ENCODE measurements at places on chromosomes 6 and 20.

DNA sequence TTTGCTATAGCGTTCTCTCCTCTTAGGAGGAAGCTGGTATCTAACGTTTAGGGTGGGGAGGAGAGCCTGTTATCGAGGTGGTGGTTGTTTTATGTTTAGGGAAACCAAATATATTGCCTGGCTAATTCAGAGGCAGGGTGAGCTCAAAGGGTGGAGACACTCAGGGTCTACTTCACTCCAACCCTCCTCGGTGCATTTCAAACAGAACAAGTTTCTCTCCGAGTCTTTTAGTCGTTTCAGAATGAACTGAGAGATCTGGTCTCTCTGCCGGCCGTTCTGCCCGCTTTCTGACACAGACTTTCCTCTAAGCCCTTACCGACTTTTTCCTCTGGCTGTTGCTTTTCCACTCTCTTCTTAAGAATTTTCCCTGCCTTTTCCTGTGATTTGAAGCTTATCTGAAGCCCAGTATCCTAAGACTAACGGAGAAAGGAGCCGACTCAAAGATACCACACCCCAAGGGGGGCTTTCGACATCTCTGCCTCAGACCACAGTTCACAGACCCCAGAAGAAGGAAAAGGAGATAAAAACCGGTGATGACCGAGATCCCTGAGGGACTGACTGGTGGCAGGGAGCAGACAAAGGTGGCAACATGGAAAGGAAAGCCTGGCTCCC, 865 bp downstream of the STK38 start:
- DNase-seq, result no peak

- DNase-seq, result no peak
Observed at GRCh38 chr20:39541136-39541803, 579.1 kb downstream of the DHX35 start.

DNA sequence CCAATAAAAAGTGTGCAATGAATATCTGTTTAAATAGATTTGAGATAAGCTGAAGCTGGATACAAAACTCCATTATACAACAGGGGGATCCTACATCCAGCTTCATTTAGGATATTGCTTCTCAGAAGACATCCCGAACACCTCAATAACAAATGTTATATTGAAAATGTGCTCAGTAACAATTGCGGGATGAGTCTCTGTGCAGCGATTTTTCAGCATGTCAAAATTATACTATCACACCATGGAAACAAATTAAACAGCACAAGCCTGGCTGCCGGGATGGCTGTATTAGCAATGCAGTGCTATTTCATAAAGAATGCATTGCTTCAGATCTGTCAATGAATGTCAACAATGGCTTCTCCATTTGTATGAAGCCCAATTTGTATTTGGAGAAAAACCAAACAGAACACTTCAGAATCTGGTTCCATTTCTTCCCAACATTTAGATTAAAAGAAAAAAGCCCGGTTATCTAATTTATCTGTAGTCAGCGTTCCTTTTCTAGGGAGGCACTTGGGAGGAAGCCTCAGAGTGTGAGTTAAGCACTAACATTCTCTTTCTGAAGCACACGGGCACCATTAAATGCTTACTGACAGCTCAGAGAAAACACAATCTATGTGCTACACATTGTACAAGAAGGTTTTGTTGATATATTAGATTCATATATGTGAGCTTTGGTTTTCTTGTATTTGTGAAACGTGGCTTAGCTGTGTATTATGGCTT, 310.9 kb upstream of the AGPAT4 start:
- no peak for DNase-seq

DNA sequence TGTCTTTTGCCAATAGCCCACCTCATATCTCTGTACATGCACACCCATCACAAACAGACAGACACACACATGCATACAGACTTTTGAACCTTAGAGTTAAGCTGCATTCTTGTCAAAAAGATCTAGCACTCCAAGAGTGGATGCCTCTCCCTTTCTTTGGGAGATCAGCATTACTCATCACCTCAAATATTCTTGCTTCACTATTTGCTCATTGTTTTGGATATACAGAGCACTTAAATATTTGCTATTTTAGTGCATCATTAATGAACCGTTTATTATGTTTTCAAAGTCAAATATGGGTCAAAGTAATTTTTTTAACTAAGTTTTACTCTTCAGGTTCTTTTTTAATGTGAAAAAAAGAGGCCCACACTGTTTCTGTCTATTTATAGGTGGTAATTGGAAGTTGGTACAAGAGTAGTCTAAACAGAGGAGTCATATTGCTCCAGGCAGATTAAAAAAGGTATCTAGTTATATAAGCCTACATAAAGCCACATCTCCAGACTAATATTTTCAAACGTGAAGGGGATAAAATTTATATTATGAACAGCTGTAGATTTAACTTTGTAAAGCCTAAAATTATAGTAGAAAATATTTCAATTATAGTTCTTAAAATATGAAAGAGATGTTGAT, 102.6 kb downstream of the FLRT3 start:
- DNase-seq, result no peak

GRCh38 chr6:96465321-96465903, 56.2 kb upstream of the UFL1 start:
- no peak for DNase-seq

DNA sequence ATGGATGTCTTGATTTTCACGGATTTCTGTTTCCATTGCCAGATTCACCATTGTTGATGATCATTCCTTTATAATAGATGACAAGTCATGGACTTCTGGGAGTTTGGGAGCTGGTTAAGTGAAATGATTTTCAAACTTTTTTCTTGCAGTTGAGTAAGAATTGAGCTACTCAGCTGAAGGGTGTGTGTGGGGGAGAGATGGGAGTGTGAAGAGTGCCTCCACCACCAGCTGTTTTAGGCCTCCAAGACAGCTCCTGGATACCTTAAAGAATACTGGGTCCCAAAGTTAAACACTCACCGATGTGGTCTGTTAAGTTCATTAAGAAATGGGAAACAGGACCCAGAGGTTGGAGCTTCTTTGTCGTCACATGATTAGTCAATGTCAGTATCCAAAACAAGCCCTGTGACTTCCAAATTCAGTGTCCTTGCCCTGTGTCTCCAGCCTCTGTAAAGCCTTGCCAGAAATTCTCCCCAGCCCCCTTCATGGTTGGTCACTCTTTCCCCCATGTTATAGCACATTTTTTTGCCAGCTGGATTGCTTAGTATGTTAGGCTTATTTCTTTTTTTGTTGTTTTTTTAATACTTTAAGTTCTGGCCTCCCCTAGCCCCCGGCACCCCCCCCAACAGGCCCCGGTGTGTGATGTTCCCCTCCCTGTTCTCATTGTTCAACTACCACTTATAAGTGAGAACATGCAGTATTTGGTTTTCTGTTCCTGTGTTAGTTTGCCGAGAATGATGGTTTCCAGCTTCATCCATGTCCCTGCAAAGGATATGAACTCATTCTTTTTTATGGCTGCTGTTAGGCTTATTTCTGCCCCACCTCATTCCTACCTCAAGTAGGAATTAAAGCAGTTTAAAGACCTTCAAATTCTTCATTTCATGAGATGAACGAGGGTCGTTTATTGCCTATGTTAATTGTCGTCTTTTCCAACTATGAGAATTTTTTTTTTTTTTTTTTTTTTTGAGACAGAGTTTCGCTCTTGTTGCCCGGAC, 26.9 kb downstream of the BICRAL start:
- no peak for DNase-seq

- no peak for DNase-seq
Observed at GRCh38 chr6:114121913-114122662, 151.1 kb upstream of the HDAC2 start.

DNA sequence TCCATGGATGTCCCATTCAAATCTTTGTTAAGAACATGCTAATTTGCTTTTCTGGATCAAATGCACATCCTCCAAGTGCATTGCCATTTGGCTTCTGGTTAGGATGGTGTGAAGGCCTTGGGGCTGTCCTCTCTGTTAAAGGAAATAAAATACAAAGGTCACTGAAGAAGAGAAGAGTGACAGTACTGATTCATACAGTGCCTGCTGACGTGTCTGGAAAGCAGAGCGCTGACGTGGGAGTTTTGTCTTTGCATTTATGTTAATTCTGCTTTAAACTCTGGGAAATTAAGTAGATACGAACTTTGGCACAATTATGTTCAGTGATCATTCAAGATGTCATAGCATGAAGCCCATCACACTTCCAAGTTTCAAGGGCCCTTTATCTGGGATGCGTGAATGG, 33.2 kb downstream of the SYNDIG1 start:
- DNase-seq, result no peak

GRCh38 chr6:19798362-19798761, 38.8 kb upstream of the ID4 start:
- DNase-seq, result no peak

- no peak for DNase-seq
Observed at GRCh38 chr6:129651291-129651691, 58.7 kb downstream of the ARHGAP18 start.

GRCh38 chr6:7140631-7141378, 33.0 kb downstream of the RREB1 start:
- DNase-seq, result peak; percentile 76

DNA sequence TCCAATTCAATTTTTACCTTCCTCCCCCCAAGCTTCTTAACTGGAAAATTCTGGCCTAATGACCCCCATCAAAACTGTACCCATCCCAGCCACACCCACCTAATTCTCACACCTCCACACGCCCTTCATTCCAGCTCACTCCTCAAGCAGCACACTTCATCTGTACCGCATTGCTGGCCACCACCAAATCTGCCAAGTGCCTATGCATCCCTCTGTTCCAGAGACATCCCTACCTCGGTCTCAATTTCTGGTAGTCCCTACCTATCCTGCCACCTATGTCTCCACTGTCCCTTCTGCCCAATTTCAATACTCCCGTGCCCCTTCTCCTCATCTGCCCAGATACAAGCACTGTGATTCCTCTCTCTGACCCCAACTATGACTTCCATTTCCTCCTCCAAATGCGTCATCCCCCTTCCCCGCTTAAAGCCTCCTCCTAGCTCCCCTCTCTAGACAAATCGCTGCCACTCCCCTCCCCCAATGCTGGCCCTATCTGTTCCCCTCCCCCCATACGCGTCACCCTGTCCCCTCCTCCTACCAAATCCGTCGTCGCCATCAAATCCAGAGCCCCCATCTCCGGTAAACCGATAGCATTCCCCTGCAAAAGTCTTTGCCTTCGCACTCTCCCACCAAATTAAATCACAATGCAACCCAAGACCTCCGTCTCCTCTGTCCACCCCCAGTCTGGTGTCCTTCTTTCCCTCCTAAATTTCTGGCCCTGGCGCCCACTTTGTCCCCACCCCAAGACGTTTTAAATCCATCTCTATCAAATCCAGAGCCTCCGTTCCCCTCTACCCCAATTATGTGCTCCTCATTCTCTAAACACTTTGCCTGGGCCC, 1.2 kb downstream of the MTCH1 start:
- peak; percentile 35 for DNase-seq

- DNase-seq, result peak; percentile 32
Observed at GRCh38 chr20:31569163-31570020, 35.7 kb upstream of the ID1 start.

- no peak for DNase-seq
Observed at GRCh38 chr20:54566031-54566688, 90.8 kb downstream of the DOK5 start.

- DNase-seq, result no peak
Observed at GRCh38 chr6:159119791-159120190, 49.4 kb upstream of the FNDC1 start.

GRCh38 chr20:23226612-23227265, 123.9 kb upstream of the NXT1 start:
- DNase-seq, result no peak

- no peak for DNase-seq
Observed at GRCh38 chr20:53260591-53260990, 288.4 kb downstream of the TSHZ2 start.

- no peak for DNase-seq
Observed at GRCh38 chr6:151015101-151015700, 149.7 kb downstream of the MTHFD1L start.

- no peak for DNase-seq
Observed at GRCh38 chr6:90898763-90899162, 311.9 kb upstream of the MAP3K7 start.

- DNase-seq, result no peak
Observed at GRCh38 chr6:44660561-44661220, 273.2 kb downstream of the CDC5L start.

DNA sequence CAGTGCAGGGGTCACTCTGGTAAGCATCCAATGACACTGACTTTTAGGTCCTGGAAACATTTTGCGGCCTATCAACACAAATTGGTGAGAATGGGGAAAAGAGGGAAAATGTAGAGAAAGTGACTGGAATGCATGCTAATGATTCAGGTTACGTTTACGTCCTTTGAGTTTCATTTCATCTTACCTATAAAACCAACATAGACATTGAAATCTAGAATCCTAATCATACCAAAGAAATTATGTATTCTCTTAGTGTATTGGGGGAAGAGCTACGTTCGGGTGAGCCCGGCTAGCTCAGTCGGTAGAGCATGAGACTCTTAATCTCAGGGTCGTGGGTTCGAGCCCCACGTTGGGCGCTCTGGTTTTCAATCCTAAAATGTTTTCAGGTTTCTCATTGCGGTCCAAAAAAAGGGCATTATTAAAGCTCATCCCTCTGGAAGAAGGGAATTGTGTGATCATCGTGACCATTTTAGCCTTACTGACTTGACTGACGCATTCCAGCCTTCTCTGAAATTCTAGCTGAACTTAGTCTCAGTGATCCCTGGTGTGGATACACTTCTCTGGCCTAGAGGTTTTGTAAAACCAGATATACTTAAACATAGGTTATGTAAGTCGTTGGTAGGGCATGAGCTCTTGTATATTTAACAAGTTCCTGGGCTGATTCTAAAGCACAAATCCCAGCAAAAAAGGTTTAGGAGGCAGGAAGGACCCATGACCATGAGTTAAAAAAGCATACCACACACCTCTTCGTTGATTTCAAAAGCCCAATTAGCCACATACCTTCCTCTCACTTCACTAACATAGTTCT, 18.3 kb downstream of the HMGN4 start:
- DNase-seq, result peak; percentile 55

GRCh38 chr6:6771224-6771945, 182.9 kb downstream of the LY86 start:
- no peak for DNase-seq

GRCh38 chr6:43016943-43017334, 2.9 kb downstream of the KLHDC3 start:
- DNase-seq, result no peak

DNA sequence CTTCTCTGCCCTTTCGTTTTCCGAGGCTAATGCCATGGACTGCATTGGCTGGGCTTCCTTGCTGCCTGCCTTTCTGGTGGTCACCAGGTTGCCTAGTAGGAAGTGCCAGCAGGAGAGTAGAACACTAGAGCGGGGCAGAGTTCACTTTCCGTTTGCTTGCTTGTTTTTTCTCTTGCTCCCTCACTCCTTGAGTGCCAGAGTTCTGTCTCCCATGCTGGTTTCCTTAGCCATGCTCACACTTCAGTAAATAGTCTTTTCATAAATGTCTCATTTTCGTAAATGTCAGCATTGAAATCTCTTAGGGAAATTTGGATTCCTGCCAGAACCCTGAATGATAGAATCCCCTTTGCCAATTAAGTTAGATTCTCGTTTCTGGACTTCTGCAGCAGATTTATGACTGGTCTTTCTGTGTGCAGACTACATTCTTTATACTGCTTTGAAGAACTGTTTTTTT, 63.9 kb downstream of the FAM83B start:
- no peak for DNase-seq

- DNase-seq, result no peak
Observed at GRCh38 chr20:59958626-59959025, 403 bp downstream of the CDH26 start.

GRCh38 chr20:48621376-48622078, 206.3 kb downstream of the PREX1 start:
- DNase-seq, result no peak

- DNase-seq, result peak; percentile 58
Observed at GRCh38 chr6:37210313-37210968, 40.5 kb downstream of the PIM1 start.

GRCh38 chr20:45925821-45926506, 8.5 kb upstream of the PCIF1 start:
- DNase-seq, result no peak

GRCh38 chr6:126113261-126113660, 126.9 kb downstream of the TRMT11 start:
- DNase-seq, result no peak

All from stimulated activated CD8-positive, alpha-beta memory T cell treated with anti-CD3 and anti-CD28 coated beads, Interleukin-2, amount 100 ng/mL, for 48 hours (primary cell).